ENCODE measurements at places on chromosomes 7 and 10.

DNA sequence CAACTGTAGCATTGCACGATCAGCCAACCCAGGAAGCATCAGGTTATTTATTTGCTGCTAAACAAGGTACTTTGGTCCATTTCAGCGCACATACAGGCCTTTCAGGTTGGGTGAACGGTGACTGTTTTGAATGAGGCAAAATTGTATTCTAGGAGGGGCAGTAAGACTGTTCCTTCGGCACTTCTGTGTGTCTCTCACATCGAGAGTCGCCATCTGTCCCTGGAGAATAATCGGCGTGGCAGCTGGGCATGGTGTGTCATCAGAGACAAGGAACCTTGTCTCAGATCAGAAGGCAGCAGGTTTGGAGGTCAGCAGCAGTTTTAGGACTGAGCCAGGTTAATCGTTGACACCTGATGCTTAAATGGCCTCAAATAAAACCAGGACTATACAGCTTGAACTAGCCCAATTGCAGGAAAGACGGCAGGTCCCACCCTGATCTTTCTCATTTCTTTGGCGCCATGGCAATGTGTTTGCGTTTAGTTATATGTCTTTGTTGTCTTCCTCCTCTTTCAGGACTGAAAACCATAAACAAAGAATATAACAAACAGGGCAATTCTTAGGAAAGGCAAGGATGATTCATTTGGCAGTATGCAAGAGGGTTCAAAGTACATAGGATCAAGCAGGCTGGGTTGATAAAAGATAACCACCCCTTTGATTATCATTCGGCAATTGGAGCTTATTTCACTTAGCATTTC lies 92.0 kb upstream of the PRR15 start:
- no peak for DNase-seq

- no peak for DNase-seq
Observed at GRCh38 chr10:125611216-125611615, 71.7 kb downstream of the TEX36 start.

DNA sequence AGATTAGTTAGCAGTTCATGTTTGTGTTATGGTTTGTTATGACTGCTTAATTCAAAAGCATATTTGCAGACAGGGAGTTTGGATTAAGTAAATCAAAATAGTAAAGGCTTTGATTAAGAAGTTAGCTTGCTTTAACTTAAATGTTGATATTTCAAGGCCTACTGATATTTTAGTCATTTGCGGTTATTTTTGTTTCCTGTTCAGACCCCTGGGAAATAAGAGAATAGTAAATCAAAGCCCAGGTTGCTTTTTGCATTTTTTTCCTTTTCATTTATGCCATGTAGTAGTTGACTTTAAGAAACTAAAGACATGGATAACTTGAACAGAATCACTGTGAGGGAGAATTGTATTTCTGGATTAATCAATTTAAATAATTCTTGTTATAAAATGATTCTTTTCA lies 77.3 kb downstream of the HDAC9 start:
- no peak for DNase-seq

GRCh38 chr7:107593025-107593410 lies 13.0 kb downstream of the BCAP29 start:
- DNase-seq = no peak

- no peak for DNase-seq
Observed at GRCh38 chr7:44470135-44470479, 20.4 kb downstream of the NUDCD3 start.

DNA sequence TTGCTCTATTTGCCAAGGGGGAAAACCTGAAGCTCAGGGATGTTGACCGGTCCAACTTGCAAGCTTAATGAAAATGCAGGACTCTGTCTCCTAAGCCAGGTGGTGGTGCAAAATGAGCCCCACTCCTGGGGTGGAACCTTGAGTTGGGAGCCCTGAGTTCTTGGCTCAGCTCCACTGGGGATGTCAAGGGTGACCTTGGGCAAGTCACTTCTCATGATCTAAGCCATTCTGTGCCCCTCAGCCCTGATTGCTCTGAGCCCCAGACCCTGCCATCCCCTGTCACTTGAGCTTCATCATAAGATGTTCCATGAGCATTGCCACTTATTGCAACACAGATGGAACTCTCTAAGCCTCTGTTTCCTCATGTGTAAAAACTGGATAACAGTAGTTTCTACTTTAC lies 33.9 kb downstream of the MYL10 start:
- no peak for DNase-seq

- no peak for DNase-seq
Observed at GRCh38 chr7:4799508-4800268, 24.3 kb downstream of the AP5Z1 start.

GRCh38 chr7:2641406-2642393 lies 9.9 kb downstream of the TTYH3 start:
- DNase-seq = no peak

GRCh38 chr10:71727105-71727737 lies 7.6 kb upstream of the C10orf105 start:
- no peak for DNase-seq
